Fibroblast of skin of left biceps (primary cell): ENCODE measurements at places on chromosomes 5 and 9.

- DNase-seq, result no peak
These were observed 415.1 kb downstream of the SPOCK1 start for GRCh38 chr5:137084016-137084415.

DNA sequence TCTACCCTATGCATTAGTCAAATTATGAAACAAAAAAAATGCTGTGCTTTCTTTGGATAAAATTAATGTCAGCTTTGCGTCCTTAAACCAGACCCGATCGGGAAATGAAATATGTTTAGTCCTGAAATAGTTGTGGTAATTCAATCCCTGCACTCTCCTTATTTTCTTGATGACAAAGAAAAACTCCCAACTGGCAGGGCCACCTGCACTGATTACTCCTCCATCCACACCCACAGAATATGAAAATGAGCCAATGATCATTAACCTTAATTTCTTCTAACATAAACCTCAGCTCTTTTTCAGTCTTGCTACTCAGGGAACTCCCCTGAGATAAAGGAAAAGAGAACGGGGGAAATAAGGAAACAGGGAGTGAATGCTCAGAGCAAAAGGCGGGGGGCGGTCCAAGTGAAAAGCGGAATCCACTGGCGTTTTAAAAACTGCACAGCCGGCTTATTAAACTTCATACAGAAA lies 245.3 kb downstream of the BNC2 start:
- DNase-seq, result no peak

DNA sequence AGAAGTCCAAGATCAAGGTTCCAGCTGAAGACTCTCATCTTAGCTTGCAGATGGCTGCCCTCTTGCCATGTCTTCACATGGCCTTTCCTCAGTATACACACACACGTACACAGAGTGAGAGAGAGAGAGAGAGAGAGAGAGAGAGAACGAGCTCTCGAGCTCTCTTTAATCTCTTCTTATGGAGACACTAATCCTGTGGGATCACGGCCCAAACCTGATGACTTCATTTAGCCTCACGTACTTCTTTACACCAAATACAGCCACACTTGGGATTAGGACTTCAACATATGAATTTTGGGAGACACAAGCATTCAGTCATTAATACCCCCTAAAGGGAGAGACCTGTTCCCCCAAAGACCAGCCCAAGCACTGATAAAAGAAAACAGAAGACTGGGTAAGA lies 42.8 kb downstream of the SIL1 start:
- DNase-seq, result no peak

GRCh38 chr5:10635867-10636350 lies 72.0 kb downstream of the ANKRD33B start:
- DNase-seq, result no peak

GRCh38 chr9:130943777-130944176 lies 4.7 kb upstream of the FIBCD1 start:
- no peak for DNase-seq

DNA sequence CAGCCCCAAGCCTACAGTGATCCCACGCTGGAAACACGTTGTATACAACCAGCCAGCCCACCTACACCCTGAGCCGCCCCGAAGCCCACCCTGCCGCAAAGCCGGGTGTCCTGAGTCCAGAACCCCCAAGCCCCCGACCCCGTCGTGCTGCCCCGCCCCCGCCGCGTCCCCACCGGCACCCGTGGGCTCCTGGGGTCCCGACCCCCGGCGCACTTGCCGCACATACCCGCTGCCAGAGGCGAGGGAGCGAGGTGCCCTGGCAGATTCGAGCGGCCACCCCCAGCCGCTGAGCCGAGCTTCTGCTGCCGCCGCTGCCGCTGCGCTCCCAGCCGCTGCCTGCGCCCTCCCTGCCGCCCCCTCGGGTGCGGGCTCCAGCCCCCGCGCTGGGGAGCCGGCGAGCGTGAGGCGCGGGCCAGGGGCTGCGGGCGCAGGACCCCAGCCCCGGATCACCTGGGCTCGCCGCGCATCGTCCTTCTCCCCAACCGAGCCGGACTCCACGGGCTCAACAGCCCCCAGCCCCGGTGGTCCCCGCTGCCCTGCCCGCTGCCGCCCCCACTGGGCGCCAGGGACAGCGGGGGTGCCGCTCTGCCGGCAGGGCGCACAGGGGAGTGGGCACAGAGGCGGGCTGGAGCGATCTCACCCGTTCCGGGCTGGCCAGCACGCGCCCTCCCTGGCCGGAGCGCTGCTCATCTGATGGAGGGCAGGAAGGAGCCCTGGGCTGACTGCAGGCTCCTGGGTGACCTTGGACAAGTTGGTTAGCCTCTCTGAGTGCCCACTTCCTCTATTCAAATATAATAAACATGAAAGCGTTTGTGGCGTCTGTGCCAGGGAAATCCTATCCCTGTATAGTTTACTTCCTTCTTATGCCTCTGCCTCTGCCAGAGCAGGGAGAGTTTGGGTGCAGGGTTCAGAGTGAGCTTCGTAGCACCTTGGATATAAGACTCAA lies at the start of gene HTR4:
HTR4 (minus strand) TSS at position 692 of the 946 bp plus-strand sequence. CDS start 17,513 bp downstream, outside the sequence.
- no peak for DNase-seq

GRCh38 chr9:35357826-35358225 lies 132.1 kb upstream of the RUSC2 start:
- DNase-seq, result no peak

- DNase-seq, result no peak
These were observed 121.4 kb downstream of the GNAQ start for GRCh38 chr9:77910194-77910621.

DNA sequence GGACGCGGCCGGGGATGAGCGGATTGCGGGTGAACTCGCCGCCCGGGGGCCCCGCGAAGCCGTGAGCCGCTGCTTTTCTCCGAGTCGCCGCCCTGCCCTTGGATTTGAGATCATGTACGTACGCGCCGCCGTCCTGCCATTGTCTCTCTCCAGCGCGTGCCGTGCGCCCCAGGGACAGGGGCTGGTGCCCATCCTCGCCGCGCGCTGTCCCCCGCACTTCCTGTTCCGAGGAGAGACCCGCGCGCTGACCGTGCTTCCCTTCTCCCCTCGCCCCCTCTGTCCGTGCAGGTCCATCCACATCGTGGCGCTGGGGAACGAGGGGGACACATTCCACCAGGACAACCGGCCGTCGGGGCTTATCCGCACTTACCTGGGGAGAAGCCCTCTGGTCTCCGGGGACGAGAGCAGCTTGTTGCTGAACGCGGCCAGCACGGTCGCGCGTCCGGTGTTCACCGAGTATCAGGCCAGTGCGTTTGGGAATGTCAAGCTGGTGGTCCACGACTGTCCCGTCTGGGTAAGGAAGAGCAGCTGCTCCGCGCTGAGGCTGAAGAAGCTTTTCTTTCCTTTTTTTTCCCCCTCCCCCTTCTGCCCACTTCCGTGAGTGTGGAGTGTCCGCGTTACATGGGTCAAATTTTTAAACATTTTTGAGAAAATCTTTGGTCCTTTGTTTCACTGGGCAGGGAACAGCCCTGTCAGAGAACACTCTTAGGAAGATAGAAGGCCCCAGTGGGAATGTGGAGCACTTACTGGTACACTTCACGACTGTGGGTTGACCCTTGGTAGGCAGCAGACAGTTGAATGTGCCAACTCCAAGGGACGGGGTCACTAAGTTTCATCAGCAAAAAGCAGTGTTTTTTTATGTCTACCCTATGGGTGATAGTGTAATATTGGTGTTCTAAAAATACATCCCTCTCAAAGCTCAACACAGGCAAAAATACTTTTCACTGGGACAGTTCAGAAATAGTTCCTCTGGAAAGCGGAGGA lies 727 bp downstream of the RHOBTB3 start:
- no peak for DNase-seq

GRCh38 chr9:128713411-128713780 lies 10.5 kb downstream of the ZDHHC12 start:
- DNase-seq, result no peak

- no peak for DNase-seq
These were observed 1352.0 kb upstream of the CDH9 start for GRCh38 chr5:28390341-28390740.

- DNase-seq, result no peak
These were observed 224.1 kb downstream of the ACTL7B start for GRCh38 chr9:108631496-108632285.

GRCh38 chr5:149007174-149007573 lies 55.7 kb downstream of the SH3TC2 start:
- DNase-seq, result peak; percentile 84

DNA sequence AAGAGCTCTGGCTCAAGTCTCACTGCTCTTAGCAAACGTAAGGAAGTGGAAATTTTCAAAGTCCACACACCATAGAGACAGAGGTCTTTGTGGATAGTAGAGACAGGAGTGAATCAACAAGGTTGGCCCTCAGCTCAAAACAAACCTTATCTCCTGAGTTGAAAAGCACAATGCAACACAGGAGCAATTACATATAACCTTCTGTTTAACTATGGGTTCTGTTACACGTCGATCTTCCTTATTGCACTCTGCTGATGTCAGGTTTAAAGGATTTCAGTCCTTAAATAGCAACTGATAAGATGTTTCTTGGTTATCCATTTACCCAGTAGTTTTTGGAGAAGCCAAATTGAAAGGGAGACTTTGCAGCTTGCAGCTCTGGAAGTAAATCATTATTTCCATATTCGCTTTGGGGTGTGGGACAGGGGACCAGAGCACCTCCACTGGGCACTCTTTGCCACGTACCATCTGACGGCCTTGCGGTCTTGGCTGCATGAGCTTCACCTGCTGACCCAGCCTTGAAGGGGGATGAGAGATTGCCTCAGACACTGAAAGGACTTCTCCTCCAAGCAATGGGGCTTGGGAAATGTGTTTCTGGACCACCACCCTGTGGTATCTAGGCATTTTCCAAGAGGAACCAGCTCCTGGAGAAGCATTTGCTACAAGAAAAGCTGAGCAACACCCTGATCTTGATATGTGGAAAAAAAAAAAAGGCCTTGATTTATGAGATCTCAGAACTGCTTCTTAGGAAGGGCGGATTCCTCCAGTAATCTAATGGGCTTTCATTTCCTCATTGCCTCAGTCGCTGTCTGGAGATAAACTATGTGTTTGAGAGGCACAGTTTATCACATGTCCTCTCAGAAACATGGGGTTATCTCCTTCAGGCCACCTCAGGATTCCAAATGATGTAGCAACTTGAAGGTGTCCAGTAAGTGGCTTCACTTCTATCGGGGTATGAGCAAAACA lies 56.2 kb upstream of the ZNF622 start:
- no peak for DNase-seq

DNA sequence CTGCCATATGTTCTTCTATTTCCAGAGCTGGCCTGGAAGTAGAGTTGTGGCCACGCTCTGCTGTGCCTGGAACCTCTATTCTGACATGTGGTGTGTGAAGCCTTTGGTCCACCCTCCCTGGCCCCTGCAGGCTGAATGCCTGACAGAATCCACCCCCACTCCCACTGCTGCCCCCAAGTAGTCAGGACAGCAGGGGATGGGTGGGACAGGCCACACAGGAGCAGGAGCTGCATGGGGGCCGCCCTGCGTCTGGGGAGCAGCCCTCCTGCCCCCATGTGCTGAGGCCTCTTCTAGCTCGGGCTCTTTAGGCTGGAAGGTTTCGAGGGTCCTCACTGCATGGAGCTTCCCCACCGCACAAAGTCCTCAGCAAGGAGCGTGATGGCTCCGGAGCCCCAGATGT lies 32.6 kb upstream of the IRX4 start:
- no peak for DNase-seq

DNA sequence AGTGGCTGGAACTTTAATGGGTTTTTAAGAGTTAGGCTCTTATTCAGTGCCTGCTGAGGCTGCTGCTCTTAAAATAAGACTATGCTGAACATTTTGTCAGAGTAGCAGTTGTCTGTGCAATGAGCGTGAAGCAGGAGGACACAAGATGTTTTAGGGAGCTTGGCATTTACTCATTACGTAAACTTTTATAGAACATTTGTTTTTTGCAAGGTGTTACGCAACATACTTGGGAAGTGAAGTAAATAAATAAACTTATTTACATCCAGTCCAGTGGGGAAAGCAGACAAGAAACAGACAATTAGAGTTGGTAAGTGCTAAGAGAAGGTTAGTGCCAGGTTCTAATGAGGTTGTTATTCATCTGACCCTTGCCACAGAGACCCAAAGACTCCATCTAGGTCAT lies 226.0 kb downstream of the HINT1 start:
- no peak for DNase-seq

GRCh38 chr9:20570756-20571155 lies 51.5 kb downstream of the MLLT3 start:
- DNase-seq, result no peak

DNA sequence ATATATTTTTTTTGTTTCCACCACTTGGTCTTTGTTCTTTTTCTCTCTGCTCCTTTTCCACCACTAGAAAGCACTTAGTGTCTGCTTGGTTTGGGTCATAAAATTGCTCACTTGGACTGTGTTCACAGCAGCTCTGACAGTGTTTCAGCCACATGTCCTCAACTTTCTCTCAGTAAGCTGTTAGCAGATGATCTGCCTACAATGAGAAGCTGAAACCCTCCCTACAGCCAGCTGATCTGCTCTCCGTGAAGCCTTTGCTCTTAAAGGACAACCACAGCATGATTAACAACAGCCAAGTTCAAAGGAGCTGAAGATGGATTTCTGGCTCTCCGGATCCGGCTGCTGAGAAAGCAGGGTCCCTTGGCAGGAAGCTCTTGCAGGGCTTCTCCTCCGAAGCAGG lies 31.6 kb downstream of the PRLR start:
- peak; percentile 22 for DNase-seq

DNA sequence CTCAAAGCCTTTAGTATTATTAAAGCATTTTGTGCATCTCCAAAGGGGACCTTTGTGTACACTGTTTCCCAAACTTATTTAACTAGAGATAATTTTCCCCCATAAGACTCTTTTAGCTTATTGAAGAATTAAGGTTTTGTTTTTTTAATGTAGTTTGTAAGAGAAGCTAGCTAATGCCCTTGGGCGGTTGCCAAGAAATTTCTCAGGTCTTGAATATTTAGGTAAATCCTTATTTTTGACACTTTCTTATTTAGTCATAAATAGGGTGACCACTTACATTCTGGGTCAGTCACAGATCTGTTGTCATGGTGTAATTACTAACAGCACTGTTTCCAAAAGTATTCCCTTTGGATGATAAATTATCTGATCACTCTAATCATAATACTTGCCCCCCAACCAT lies 27.2 kb downstream of the TNFAIP8 start:
- DNase-seq, result no peak
